ENCODE measurements at places on chromosomes 6 and 20.
A peak's percentile ranks its signal among the peaks of the same experiment; 100 is the strongest.

GRCh38 chr20:44092551-44093248 lies 94.3 kb downstream of the JPH2 start:
- no peak for DNase-seq

GRCh38 chr6:119536666-119537065 lies 187.1 kb upstream of the MAN1A1 start:
- DNase-seq = no peak

GRCh38 chr20:15191082-15191723 lies 853.8 kb upstream of the FLRT3 start:
- no peak for DNase-seq

DNA sequence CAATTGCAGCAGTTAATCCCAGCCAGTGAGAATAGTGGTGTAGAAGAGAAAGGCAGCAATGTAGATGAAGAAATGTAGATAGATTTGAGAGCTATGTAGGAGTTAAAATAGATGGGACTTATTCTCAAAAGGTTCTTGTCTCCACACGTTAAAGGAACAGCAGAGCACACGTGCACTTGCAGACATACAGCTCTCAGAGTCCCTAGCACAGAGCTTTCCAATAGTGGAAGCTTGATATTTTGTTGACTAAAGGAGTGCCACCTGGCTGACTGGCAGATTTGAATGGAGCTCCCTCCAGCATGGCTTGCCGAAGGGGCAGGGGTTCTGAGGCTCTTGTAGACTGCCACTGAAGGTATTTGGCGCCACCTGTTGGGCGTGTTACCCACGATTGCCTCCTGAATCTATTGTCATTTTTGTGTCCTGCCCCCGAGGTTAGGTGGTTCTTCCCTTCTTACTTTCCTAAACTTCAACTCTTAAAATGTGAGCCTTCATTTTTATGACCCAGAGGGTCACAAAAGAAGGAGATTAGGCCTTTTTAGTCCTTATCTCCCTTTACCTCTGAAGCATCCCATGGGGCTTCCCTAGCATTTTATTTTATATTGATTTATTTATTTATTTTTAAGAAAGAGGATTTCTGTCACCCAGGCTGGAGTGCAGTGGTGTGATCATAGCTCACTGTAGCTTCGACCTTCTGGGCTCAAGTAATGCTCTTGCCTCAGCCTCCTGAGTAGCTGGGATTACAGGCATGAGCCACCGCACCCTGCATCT lies 16.4 kb downstream of the BRD2 start:
- peak; percentile 94 for DNase-seq

- DNase-seq = no peak
Observed at GRCh38 chr6:78781001-78781400, 86.3 kb upstream of the IRAK1BP1 start.

DNA sequence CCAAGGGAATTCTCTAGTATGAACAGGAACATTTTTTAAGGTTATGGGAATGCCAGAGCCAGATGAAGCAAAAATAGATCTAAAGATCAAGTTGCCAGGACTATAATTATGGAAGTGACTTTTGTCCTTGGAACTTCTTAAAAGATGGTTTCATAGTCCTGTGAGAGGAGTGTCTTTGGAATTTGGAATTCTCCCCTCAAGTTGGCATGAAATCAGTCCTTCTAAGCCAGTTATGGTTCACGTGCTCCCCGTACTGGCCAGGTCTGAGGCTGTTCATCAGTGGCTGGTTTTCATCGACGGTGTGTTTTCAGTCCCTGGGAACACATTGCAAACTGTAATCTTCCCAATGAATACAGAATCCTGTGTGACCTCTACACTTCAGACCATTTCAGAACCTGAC lies 63.1 kb downstream of the VGLL2 start:
- DNase-seq = no peak

DNA sequence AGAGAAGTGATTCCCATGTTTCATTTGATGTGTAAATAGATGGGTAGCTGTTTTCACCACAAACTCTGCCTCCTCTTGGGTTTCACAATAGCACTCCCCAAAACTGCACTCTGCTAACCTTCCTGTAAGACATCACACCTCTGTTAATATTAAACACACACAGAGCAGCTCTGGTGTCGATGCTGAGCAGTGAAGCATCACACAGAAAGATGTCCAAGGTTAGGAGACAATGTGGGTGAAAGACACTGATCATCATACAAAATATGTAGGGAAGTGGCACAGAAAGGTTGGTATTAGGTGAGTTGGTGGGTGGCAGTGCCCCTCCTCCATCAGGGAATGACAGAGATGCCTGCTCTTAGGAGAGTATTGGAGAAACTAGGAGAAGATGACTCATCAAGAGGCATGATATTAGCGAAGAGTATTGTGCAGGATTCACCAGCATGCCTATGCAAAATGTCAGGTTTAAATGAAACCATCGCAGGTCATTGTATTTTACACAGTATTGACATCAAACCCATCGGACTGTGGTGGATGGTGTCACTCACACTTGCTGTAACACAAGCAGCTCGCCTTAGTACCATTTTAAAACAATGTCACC lies 199.7 kb downstream of the TBXT start:
- DNase-seq = no peak

- DNase-seq = no peak
Observed at GRCh38 chr20:1209447-1210387, 6.5 kb downstream of the C20orf202 start.

GRCh38 chr6:95431637-95432228 lies 145.6 kb upstream of the MANEA start:
- DNase-seq = peak; percentile 55

DNA sequence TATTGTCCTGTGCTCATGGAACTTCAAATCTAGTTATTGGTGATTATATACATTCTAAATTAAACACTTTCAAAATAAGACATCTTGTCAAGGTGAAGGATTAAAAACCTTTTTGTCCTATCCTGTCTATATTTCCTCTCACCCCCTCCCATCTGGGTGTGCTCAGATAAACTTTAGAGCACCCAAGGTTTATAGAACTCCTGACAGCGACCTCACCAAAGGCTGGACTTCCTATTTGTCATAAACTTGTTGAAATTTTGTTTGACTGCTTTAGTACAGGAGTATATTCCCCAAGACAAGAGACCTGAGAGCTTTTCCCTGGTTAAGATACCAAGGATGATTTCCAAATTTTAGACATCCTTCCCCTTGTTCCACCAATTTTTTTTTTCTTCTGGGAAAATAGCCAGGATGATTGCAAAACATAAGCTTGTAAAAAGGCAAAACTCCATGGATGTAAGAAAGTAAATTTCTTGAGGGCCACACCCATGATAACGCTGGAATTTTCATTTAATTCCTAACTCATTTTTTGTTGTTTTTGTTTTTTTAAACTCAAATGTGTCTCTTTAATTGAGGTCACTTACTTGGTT lies 33.0 kb downstream of the CARMIL1 start:
- no peak for DNase-seq

DNA sequence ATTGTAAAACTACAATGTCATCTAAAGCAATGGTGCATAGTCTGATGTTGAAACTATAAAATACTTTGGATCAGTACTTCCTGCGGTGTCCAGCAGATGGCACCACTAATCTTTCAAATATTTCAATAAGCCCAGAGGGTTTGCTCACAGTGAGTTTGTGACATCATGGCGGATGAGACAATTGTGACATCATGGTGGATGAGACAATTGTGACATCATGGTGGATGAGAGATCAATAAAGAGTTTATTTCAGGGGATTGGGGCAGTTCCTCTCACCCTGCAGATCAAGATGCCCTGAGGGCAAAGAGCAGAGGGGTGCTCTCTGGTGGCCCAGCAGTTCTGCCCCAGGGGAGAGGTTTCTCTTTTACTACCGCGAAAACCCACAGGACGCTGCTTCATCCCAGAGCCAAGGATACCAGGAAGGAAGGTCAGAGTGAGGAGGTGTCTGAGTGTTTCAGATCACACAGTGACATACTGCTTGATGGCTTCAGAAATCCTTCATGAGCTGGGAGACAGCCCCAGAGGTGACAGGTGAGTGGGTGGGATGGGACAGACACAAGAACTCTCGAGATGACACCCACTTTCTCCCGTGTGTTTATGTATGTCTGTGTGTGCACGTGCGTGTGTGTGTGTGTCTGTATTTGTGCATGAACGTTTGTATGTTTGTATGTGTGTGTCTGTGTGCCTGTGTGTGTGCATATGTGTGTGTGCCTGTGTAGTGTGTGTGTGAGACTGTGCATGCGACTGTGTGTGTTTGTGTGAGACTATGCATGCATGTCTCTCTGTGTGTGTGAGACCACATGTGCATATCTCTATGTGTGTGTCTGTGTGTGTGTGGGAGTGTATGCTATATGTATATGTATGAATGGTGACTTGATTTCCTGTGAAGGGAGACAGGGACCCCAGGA lies 7.3 kb upstream of the ULBP2 start:
- no peak for DNase-seq

GRCh38 chr6:169229615-169230321 lies 23.9 kb downstream of the THBS2 start:
- no peak for DNase-seq

DNA sequence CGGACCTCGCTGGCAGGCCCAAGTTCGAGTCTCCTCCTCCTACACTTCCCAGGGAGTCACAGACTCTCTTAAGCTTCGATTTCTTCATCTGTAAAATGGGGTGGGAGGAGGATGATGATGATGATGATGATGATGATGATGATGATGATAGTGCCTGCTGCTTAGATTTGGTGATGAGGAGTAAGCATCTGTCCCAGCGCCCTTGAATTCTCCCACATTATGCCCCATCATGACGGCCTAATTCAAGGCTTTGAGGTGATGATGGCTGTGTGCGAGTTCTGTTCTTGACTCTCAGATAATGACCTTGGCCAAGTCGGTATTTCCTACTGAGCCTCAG lies 487 bp upstream of the KIAA1755 start:
- no peak for DNase-seq

- DNase-seq = no peak
Observed at GRCh38 chr20:45152405-45152804, 22.3 kb upstream of the PI3 start.

DNA sequence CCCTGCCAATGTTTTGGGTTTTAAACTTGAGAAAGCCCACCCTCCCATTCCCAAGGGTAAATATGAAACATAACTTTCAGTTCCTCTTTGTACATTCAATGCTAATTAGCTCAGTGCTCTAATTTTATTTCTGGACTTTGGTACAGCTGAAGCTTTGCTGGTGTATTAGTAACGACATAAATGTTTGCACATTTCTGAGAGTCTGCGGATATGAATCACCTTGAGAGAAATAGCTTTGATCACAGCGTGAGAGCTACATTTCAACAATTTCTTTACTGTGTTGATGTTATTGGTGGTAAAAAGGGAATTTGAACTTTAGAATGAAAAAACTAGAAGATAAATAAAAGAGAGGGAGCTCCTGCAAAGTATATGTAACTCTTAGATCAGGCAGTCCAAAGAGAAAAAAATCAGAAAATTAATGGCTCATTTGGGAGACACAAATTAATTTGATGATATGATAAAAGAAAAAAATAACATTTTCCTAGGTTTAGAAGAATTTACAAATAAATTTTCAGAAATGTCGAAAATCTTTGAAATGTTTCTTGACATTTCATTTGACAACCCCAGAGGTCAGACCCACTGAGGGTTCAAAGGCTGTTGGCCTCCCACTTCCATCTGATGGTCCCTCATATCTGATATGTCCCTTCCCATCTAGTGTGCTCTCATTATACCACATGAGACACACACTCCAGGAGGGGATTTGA lies 38.5 kb upstream of the CAP2 start:
- no peak for DNase-seq

GRCh38 chr20:37598100-37598543 lies 70.4 kb upstream of the BLCAP start:
- DNase-seq = no peak

GRCh38 chr6:6539036-6539435 lies 49.5 kb upstream of the LY86 start:
- DNase-seq = no peak

DNA sequence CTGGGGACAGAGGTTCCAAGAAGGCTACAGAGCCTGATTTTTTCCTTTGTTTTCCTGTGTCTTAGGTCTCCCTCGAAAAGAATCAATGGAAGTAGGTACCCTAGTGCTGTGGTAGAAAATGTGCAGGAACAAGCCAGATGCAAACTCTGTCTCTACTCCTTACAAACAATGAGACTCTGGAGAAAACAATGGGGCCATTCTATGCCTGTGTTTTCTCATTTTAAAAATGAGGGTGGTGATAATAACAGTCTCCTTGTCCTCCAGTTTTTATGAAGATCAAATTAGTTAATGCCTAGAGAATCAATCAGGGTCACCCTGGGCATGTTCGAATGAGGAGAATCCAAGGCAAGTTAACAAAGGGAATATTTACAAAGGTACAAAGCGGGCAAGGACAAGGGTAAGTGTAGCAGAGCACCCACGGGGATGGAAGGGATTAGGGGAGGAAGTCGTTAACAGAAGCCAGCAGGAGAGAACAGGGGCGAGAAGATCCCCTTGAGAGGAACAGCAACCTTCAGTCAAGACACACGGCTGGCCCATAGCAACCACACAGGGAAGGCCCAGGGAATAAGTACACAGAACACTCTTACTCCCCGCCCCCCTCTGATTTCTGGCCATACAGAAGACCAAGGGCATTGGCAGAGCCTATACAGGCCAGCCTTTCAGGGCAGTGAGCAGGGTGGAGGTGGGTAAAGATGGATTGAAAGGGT lies 342.8 kb downstream of the PTPRT start:
- DNase-seq = no peak

- DNase-seq = no peak
Observed at GRCh38 chr6:8736156-8736895, 301.0 kb upstream of the SLC35B3 start.

DNA sequence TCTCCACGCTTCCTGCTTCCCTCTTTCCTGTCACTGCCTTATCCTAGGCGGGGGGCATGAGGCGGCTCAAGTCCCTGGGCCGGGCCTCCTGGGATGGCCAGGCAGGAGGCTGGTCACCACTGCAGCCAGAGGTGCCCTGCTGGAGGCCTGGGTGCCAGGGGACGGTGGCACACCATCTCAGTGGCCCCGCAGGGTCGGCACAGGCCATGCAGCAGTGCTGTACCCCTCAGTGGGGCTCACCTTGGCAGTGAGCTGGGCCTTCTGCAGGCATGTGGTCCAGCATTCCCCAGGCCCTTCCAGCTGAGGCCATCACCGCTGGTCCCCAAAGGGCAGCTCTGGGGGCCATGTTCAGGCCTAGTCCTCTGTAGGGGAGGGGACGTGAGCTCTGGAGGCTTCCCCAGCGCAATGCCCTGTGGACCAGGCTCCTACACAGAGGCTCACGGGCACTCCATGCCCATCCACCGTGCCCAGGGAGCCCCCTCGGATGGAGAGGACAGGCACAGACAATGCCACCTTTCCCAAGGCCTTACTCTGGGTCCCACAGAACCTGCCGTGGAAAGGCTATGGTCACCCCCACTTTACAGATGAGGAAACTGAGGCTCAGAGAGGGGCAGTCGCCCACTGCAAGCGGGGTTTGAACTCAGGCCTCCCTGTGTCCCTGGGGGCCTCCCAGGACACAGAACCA lies 123.8 kb downstream of the TAF4 start:
- DNase-seq = no peak

All from pancreas (tissue), 10 donors.